ENCODE measurements at places on chromosomes 5 and 9. TPM values are rescaled to one million over a fixed set of nuclear protein-coding genes. Genes with fewer than 3 reads are reported as not detected.

DNA sequence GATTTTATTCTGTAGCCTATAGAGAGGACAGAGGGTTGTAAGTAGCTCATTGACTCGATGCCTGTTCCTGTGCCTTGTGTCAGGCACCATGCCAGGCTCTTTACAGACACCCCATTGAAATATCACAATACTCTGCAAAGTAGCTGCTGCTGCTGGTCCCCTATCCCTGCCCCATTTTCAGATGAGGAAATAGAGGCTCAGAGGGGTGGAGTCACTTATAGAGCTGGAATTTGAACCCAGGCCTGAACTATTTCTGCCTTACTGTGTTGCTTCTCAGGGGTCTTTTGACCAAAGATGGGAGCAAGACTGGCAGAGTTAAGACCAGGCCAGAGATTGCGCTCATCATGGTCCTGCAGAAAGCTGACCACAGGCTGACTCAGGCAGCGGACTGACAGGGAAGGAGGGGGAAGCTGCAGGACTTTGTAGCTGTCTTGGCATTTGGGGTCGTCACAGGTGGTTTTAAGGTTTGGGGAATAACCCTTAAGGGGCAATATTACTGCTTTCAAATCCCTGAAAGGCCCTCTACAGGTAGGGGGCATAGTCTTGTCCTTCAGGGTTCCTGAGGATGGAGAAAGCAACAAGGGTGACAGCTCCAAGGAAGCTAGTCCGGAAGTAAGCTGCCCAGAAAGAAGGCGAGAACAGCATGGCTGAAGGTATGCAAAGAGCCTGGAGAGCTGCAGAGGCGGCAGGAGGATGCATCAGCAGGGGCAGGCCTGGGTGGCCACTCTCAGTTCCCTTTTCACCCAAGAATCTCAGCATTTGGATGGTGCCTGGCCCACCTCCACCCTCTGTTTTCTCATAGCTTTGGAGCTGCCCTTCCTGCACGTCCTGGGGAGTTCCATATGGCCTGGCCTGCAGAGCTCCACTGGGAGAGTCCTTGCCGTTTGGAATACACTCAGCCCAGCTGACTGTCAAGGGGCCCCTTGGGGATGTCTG, 18.3 kb upstream of the NDST1 start:
- DNase-seq: no peak

GRCh38 chr9:137148661-137149060, 9.7 kb downstream of the GRIN1 start:
- DNase-seq: no peak

DNA sequence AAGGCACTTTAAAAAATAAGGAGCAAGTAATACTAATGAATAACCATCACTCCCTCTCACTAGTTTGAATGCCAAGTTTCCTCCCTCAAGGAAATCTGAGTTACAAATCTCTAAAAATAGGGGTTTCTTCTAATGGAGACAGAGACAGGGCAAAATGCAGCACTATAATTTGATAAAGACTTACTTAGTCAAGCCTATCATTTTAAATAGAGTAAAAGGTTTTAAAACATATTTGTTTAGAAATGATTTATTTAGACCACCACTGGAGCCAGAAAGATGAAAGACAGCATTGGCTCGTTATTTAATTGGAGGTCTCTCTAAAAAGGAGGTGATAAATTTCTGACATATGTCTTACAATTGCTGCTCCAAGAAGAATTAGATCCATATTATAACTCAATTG, 228.7 kb downstream of the TLE1 start:
- DNase-seq: no peak

DNA sequence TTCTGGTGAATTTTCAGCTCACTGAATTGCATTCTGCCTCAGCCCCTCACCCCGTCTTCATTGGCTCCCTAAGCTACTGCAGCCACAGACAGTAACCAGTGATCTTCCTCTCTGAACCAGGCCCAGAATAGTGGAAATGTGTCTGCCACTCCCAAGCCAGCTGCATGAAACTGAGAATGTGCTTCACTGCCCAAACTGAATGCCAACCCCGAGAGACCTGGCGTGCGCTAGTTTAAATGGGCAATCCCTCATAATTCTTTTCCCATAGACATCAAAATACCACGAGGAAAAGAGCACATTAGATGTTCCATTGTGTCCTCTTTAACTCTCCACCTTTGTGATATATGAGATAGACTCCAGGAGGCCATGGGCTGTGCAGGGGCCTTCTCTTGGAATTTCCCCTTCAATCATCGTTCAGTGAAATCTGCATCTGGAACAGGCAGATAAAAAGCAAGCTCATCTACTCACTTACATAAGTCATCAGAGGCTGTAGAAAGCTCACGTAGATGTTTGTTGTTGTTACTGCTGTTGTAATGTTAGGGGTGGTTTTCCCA, 320.2 kb downstream of the NFIB start:
- no peak for DNase-seq

DNA sequence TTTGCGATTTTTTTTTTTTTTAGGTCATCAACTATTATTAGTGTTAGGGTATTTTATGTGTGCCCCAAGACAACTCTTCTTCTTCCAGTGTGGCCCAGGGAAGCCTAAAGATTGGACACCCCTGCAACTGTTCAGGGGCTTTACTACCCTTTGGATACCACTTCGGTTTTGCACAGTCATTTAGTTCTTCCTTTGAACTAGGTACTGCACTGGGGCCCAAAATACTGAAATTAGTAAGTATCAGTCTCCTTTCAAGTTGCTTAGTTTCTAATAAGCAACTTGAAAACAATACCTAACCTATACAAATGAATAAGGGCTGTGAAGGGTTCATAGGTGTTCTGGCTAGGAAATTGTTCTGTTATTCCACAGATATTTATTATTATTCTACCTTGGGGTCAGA, 45.3 kb downstream of the CWC27 start:
- no peak for DNase-seq

GRCh38 chr5:5179597-5179996, 39.5 kb downstream of the ADAMTS16 start:
- DNase-seq: no peak

DNA sequence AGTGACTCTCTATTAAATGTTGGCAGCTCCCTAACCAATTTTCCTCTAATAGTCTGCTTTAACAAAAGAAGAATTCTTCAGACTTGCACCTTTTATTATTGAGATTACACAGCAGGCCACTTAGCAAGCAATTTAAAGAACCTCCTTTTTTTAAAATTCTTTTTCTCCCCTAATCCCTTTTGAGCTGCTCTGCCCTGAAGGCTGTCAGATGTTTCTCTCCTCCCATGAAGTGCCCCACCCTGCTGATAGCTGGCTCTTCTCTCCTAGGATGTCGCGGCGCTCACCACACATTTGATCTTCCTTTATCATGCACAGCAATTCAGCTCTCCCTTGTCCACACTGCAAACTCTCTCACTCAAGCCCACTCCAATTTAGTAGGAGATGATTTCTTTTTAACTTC, 1471.1 kb upstream of the ACO1 start:
- no peak for DNase-seq

- DNase-seq: no peak
Observed at GRCh38 chr5:943201-943917, 50.7 kb downstream of the TRIP13 start.

DNA sequence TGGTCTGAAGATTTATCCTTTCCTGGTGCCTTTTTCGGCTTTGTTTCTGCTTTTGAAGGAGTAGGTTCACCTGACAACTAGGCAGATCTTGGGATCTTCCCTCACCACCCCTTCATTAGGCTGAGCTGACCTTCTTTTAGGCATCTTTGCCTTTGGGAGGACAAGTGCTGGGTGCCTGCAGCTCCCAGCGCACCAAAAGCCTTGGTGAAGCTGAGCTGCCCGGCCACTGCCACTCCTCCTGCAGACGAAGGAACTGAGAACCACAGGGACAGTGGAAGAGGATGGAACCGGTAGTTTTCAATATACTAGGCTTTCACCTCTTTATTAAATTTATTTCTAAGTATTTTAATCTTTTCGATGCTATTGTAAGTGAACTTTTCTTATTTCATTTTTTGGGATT, 16.8 kb upstream of the MARCOL start:
- no peak for DNase-seq

DNA sequence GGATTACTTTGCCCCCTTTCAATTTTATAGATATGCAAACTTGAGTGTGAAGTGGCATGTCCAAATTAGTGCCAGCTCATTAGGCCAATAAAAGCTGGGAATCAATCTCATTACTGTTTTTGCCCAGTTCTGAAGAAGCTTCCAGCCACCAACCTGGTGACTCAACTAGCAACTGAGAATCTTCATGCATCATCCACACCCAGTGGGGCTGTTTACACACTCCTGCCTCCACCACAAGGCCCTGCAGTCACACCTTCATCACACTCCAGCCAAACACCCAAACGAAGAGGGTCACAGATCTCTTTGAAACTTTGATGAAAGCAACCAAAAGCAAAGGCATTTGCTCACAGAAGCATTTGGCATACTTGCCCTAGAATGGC, 41.3 kb upstream of the S1PR3 start:
- DNase-seq: peak; percentile 18

DNA sequence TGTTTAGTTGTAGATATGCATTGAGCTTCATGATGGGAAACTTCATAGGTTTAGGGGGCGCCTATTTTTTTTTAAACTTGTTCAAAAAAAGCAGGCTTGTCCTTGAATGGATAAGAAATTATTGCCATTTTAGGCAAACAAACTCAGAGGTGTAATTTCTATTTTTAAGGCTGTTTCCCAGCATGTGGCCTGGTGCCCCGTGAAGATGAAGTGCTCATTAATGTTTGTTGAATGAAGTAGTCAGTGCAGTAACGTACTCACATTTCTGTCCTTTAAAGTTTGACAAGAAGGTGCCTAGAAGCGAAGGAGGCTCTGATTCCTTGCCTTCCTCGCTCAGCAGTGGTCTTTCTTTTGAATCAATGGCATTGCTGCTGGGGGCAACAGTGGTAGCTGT, 54.3 kb downstream of the ZNF618 start:
- DNase-seq: no peak

- DNase-seq: no peak
Observed at GRCh38 chr5:134136771-134137170, 22.3 kb downstream of the TCF7 start.

GRCh38 chr5:99037668-99038067, 108.9 kb upstream of the CHD1 start:
- DNase-seq: peak; percentile 19

DNA sequence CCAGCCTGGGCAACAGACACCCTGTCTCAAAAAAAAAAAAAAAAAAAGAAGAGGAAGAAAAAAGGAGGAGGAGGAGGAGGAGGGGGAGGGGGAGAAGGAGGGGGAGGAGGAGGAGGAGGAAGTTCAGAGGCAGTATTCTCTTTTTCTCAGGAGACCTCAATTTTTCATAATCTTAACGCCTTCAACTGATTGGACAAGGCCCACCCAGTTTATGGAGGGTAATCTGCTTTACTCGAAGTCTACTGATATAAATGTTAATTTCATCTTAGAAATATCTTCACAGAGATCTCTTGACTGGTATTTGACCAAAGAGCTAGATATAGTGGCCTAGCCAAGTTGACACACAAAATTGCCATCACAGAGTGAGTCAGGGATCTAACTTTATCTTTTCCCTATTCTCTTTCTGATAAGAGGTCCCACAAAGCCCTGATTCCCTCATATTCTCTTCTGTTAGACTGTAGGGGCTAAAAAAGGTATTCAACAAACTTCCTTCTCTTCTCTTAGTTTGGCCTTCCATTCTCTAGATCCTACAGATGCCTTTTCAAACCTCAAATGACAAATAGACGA, 115.5 kb upstream of the ABCA1 start:
- no peak for DNase-seq

The GPR21 gene
- total RNA-seq: 1.9 TPM

The PRRX2 gene
- total RNA-seq: under 0.01 TPM

The IL5 gene
- total RNA-seq: not detected

The TAF7 gene
- total RNA-seq: 49.3 TPM
